ENCODE measurements at places on chromosomes 2 and 18.

DNA sequence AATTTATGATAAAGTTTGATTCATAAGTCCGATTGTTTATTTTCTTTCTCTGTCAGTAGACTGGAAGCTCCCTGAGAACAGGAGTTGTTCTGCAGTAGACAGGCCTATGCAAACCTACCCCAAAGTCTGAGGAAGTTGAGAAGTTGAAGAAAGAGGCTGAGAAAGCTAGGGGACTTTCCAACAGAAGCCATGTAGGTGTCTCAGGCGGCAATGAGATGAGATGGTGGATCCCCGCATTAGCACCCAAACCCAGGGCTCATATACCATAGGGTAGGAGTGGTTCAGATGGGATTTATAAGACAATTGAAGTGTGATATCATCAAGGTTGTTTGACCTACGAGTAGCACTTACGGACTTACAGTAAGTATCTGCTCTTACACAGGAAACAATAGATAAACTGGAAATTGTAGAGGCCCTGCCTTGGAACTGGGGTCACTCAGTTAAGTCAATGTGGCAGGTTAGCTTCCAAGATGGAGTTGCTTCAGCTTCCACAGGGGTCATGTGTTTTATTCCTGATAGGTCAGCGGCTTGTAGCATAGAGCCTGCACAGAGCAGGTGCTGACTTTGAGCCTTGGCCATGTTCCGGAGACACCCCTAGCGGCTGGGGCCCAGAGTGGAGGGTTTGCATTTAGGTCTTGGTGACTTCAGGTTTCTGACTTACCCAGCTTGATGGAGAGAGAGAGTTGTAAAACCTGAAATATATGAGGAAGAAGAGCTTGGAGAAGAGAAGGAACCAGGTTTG is 2.3 kb upstream of the PSD4 start:
- no peak for DNase-seq

DNA sequence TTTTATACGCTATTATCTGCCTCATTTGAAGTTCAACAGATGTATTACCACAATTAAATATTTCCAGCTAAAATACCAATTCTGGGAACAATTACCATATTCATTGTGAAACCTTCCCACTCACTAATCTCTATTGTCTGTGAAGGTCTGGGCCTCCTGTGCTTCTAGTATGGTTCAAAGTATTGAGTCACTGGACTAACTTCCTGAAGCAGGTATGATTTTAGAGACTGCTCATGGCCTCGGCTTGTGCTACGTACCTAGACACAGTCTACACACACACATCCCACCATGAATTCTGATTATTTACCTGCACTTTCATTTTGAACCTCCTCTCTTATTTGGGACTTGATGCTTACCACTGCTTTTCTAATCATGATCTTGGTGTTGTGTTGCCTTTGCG is 180.7 kb upstream of the EPHA4 start:
- DNase-seq: no peak

DNA sequence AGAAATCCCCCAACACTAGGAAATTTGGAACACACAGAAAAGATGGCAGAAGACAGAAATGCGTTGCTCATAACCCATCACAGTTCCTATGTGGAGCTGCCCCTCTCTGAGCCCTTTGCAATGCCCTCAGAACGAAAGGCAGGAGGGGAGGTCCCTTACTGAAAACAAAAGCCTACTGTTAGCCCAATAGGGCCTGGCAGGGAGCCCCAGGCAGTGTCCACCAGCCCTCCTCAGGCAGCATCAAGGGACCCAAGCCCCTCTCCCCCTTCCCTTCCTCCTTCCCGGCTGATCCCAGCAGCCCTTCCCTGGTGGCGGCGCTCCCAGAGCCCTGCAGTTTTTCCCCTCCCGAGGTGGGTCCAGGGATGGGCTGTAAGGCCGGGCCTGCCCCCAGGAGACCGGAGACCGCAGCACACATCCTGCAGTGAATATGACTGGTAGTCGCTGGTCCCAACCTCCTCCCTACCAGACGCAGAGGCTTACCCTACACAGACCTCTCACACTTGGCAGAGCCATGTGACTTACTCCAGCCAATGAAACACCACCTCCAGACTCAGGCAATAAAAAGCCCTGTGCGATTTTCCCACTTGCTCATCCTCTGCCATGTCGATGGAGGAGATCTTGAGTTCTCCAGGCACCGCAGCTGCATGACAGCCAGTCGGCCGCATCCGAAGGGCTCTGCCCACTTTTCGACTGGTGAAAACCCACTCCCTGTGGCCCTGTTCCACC is 19.4 kb upstream of the DUSP2 start:
- DNase-seq: no peak

GRCh38 chr2:172162739-172163336 is 60.1 kb upstream of the DLX2 start:
- no peak for DNase-seq

Measured in Kasumi-1 (cell line).